Activated T-helper 1 cell treated with anti-CD3 and anti-CD28 coated beads, Interleukin-12 subunit alpha, Interleukin-12 subunit beta, Interleukin-2, Interleukin-4 antibody, amounts not matched to agents 30 ng/mL and 10 ng/mL and 1 ng/mL, durations not matched to agents 14 hours and 24 hours and 36 hours (primary cell): ENCODE measurements at places on chromosomes 5 and 9.
A peak's percentile ranks its signal among the peaks of the same experiment; 100 is the strongest.

GRCh38 chr5:147509041-147509709, 693 bp downstream of the DPYSL3 start:
- no peak for DNase-seq

GRCh38 chr9:105355781-105356180, 92.1 kb upstream of the FSD1L start:
- DNase-seq = no peak

DNA sequence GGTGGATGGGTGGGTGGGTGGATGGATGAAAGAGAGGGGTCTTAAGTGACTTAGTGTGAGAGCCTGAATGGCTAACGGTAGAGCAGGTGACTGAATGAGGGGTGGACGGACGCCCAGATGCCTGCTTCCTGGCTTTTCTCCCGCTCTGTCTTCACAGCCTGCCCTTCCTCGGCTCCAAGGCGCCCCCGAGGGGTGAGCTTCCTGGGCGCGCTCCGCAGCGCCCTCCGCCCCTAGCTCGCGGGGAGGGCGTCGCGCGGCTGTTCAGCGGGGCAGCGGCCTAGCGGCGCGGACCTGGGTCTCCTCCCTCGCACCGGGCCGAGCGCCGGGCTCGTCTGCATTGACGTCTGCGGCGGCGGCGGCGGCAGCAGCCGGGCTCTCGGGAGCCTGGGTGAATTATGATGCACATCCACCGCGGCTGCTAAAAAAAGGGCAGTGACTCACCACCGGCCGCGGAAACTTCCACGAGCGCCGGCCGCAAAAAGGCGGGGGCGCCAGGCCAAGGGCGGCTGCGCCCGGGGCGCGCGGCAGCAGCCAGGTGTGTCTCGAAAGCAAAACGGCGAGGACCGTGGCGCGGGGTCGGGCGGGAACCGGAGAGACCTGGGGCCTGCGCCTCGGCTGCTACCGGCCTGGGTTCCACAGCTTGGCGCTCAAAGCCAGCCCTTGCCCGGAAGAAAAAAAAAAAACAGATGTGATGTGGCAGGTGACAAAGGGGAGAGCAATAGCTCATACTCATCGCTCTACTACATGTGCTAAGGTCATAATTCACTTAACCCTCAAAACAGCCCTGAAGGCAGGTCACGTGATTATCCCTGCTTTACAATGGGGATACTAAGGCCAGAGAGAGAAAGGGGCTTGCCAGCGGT, 143.0 kb upstream of the ADRA1B start:
- DNase-seq = peak; percentile 79

- no peak for DNase-seq
These were observed 30.3 kb downstream of the ANGPTL2 start for GRCh38 chr9:127092041-127092608.

DNA sequence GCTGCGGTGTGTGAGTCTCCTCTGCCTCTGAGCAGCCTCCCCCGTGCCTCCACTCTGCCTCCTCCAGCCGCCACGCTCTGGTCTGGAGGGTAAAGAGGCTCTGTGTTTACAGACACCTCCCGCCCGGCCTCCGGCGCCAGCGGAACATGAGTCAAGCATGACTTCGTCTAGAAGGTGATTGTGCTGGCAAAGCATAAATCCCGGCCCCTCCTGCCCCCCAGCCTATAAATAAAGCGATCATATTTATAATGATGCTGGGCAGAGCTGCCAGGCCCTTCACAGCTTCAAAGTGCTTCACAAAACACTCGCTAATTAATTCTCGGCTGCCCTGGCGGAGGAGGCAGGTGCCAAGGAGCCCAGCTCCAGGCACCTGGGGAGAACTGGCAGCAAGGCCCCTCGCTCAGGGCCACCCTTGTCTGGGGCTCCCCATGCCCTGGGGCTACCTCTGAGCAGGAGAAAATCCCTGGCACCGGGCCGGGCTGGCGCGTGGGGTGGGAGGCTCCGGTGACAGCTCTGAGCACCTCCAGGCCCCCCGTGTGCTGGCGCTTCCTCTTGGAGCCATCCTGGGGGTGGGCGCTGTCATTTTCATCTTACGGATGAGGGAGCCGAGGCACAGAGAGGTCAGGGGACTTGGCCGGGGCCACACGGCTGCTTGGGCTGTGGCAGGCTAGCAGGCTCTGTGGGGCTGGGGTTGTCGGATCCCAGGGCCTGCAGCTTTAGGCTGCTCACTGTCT, 87.8 kb downstream of the RXRA start:
- no peak for DNase-seq

DNA sequence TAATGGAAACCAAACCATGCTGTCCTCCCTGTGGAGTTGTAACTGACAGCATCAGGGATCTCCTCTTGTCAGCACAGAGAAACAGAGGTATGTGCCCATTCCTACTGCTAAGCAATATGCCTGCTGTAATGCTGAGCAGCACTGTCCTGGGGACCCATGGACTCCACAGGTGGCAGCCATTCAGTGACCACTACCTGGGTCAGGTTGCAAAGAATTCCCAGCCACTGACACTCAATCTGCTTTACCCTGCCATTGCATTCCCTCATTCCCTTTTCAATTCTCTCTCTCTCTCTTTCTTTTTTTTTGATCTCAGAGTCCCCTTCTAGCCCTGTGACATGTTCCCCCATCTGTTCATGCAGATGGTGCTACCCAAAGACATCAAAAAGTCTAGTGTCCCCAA, 104.1 kb downstream of the GABRB2 start:
- DNase-seq = no peak

DNA sequence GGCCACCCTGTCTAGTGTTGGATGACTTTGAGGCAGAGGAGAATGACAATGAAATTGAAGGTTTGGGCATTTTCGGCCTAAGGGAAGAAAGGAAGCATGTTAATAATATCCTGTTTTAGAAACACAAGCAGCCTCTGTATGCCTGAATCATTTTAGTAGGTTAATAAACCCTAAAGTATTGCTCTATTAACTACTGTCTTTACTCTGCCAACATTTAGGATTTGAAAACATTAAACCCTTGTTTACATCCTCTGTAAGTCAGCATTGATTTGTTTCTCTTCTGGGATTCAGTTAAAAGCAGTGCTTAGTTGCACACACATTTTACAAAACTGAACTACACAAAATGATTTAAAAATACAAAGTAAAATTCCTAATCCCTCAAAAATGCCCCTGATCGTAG, 358.9 kb downstream of the ARRDC3 start:
- no peak for DNase-seq

DNA sequence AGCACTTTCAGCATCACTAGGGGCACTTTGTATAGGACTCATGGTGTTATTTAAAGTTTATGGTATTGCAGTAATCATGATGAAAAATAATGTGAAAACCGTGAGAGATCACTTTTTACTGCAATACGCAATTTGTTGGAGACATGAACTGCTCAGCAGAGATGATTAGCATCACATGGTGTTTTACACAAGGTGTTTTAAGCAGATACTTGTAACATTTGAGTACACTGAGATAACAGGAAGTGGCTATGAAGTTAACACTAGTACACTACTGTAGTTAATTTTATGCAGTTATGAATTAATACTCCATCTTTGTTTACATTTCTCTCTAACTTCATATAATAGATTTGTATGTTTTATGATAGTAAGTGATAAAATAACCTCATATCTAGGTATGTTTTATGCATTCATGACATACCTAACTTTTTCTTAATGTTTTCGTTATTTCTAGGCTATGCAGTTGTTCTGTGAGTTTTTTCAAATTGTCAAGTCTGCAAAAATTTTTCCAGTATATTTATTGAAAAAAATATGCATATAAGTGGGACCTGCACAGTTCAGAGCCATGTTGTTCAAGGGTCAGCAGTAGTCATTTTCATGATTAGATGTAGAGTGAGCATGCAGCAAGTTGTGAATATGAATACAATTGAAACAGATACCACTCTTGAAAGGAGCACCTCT, 13.0 kb downstream of the SUB1 start:
- no peak for DNase-seq

DNA sequence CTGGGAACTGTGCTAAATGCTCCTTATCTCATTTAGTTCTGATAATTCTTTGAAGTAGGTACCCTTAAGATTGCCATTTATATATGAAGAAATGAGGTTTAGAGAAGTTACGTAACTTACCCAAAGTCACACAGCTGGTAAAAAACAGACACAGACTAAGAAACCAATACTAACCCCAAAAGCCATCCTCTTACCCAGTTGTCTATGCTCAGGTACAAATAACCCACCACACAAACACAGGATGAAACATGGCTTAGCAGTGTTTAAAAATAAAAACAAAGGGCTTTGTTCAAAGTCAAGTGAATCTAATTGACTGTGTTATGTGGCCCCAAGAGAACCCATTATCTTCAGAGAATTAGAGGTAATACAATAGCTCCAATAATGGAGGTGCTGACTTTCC, 37.0 kb upstream of the IL7R start:
- DNase-seq = no peak

DNA sequence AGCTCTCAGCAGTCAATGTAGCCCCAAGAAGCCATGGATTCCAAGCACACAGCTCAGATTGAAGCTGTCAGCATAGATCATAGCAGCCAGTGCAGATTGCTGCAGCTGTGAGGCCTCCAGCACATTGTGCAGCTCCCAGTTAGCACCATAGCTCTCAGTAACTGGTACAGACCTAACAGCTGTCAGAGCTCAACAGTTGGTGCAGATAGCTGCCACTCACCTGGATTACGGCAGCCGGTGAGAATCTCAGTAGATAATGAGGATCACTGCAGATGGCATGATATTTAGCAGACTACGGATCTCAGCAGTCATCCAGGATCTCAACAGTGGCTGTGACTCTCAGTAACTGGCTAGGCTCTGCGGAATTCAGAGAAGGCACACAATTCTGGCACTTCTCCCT, 500.4 kb downstream of the TUSC1 start:
- no peak for DNase-seq

- DNase-seq = no peak
These were observed 528.1 kb upstream of the KLF4 start for GRCh38 chr9:108017671-108018070.

- no peak for DNase-seq
These were observed 309.3 kb downstream of the KIAA0825 start for GRCh38 chr5:94309141-94309540.

DNA sequence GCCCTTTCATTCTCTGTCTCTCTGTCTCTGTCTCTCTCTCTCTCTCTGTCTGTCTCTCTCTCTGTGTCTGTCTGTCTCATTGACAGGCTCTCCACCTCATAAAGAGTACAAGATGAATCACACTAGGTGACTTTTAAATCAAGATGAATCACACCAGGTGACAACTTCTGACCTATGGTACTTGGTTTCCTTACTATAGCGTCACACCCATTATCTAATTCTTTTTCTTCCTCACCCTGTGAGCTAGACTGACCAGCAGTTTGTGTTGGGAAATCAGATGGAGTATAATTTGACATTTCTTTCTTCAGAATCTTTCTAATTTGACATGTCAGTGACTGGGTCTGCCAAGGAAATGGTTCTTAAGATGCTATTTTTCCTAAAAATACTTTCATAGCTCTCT, 232.9 kb downstream of the ARRDC3 start:
- DNase-seq = no peak

GRCh38 chr9:134273647-134274046, 52.6 kb upstream of the RXRA start:
- DNase-seq = no peak
